Mesothelial cell of epicardium (in vitro differentiated cells): ENCODE measurements at places on chromosomes 5 and 9. TPM values are rescaled to one million over a fixed set of nuclear protein-coding genes. Genes with fewer than 3 reads are reported as not detected.

- H3K27me3 ChIP-seq: no peaks in the 10 kb centered on the region
- H3K36me3 ChIP-seq: peaks cover 4% of the 10 kb centered on the region
- peaks cover 30% of the 10 kb centered on the region for H3K4me1 ChIP-seq
- DNase-seq: no peak
- peak overlapping the region; percentile 97 for H3K27ac ChIP-seq
- peak overlapping the region; percentile 90 for H3K4me3 ChIP-seq
These were observed 784 bp upstream of the MSANTD3 start for GRCh38 chr9:100426189-100426529.

- H3K4me3 ChIP-seq: no peak overlapping the region
- H3K27me3 ChIP-seq: no peaks in the 10 kb centered on the region
- no peaks in the 10 kb centered on the region for H3K4me1 ChIP-seq
- no peak overlapping the region for H3K27ac ChIP-seq
- peaks cover 4% of the 10 kb centered on the region for H3K36me3 ChIP-seq
- no peak for DNase-seq
These were observed 55.2 kb upstream of the TUSC1 start for GRCh38 chr9:25733336-25733982.

DNA sequence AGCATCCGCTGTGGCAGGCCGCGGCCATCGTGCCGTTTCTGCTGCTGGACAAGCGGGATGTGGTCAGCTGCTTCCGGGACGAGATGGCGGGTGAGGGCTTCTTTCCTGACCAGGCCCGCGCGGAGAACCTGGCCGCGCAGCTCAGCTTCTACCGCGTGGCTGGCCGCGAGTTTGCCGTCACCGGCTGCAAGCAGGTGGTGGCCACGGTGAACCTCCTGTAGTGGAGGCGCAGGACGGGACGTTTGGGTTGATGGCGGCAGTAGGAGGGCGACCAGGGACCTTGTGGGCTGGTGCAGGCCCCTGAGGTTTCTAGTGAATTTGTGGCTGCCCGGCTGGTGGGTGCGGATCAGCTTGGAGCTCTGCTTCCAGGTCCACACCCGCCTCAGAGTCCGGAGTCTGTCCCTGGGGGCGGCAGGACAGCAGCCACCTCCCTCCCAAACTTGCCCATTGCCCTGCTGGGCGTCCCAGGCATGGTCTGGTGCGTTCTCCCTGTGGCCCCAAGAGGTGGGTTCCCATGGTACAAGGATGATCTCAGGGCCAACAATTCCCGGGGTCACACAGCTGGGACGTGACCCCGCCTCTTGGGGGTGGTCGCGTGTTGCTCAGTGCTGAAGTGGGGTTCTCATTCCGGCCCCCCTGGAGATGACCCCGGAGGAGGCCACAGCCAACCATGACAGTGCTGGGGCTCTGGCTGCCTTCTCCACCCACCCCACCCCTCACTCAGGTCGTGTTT, 2.4 kb downstream of the TOR4A start:
- H3K4me3 ChIP-seq: peak overlapping the region; percentile 10
- H3K4me1 ChIP-seq: peaks cover 23% of the 10 kb centered on the region
- peaks cover 19% of the 10 kb centered on the region for H3K27me3 ChIP-seq
- no peaks in the 10 kb centered on the region for H3K36me3 ChIP-seq
- DNase-seq: peak; percentile 34

DNA sequence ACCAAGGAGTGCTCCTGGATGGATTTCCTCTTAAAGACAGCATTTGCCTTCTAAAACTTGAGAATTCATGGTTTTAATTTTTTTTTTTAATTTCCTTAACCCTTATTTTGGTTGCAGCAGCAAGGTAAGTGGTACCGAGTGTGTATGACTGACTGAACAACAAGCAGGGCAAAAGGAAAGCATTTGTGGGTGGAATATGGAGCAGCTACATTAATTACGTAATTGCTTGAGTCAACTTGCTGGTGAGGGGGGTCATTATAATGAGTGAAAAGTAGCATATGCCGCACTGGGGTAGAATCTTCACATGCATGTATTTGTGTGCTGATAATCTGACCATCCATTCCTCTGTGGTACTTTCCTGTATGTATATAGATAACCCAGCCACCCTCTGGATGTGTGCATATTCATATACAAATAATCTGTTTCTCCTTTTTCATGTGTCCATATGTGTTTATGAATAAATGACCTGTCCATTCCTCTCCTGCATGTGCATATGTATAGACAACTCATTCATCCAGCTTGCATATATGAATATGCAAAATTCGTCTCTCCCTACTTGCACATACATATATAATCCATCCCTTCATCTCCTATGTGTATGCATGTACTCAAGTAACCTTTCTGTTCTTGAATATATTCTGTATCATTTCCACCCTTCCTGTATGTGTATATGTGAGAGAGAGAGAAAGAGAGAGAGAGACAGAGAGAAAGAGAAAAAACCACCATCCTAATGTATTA, 147.5 kb upstream of the RUSC2 start:
- DNase-seq: no peak
- no peaks in the 10 kb centered on the region for H3K27me3 ChIP-seq
- no peak overlapping the region for H3K27ac ChIP-seq
- H3K36me3 ChIP-seq: no peaks in the 10 kb centered on the region
- H3K4me3 ChIP-seq: no peak overlapping the region
- H3K4me1 ChIP-seq: peaks cover 22% of the 10 kb centered on the region

DNA sequence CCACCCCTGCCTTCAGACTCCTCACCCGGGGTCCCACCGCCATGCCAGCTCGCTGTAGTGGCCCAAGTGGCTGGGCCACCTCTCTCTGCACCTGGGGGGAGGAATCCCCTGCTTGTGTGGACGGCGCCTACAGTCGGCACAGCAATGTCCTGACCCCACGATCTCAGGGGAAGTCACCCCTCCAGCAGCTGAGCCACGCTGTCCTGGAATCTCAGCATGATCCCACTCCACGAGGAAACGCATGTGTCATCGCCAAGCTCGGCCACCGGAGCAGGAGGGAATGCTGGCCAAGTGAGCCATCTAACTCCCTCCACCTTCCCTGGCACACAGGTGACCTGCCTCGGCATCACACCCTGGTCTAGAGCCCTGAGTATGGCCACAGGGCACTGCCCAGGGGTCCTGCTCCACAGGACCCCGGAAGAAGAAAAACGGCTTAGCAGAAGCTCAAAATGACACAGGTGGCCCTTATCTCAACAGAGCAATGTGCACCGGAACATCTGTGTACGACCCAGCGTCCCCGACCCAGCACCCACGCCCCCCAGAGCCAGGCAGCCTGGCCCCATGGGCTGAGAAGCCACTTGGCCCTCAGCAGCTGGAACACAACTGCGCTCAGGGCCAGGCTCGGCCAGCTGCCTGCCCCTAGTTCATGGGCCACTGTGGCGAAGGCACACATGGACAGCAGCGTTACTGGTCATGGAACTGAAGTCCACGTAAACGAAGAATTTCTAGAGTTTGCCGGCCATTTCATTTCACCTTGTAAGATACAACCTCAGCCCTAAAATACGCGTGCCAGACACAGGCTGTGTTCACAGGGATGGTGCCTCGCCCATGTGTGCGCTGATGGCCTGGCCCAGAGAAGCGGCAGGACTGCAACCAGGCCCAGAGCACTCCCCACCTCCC, 23.4 kb upstream of the CAMSAP1 start:
- H3K36me3 ChIP-seq: peaks cover 25% of the 10 kb centered on the region
- H3K4me1 ChIP-seq: no peaks in the 10 kb centered on the region
- no peaks in the 10 kb centered on the region for H3K27me3 ChIP-seq
- H3K27ac ChIP-seq: no peak overlapping the region
- H3K4me3 ChIP-seq: no peak overlapping the region

DNA sequence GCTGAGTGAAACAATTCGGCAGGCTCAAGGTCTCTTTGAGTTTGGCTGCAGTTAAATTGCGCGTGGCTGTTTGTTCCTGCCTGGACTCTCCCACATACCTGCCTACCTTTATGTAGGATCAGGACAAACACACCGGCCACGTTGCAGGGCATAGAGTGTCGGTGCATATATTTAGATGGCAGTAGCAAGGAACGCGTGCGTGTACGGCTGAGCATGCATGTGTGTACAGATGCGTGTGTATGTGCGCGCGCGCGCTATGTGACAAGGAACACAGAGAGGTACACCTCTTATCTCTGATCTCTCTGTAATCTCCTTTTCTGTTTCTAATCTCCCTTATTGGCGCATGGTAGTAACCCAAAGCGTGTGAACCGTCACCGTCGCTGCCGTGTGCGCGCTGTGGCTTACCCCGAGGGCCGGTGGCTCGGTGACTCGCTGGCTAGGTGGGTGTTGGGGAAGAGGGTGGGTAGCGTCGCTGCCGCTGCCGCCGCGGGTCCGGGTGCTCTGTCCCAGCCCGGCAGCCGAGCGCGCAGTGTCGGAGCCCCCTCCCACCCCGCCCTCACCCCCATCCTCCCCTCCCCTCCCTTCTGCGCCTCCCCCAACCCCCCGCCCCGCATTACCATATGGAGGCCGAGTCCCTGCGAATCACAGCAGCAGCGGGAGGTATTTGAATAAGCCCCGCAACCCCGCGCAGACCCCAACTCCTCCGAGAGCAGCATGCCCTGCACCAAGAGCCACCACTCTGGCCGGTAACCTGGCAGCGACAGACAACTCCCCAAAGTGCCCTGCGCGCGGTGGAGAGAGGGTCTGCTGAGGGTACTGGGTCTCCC, 204.8 kb downstream of the MEF2C start:
- peaks cover 98% of the 10 kb centered on the region for H3K27me3 ChIP-seq
- no peak for DNase-seq
- no peaks in the 10 kb centered on the region for H3K36me3 ChIP-seq
- no peak overlapping the region for H3K4me3 ChIP-seq
- peaks cover 18% of the 10 kb centered on the region for H3K4me1 ChIP-seq

- no peak overlapping the region for H3K27ac ChIP-seq
- DNase-seq: no peak
- H3K27me3 ChIP-seq: peaks cover 88% of the 10 kb centered on the region
- no peaks in the 10 kb centered on the region for H3K36me3 ChIP-seq
- H3K4me1 ChIP-seq: peaks cover 3% of the 10 kb centered on the region
These were observed 2.8 kb downstream of the SLC6A3 start for GRCh38 chr5:1442222-1443145.

- H3K27ac ChIP-seq: no peak overlapping the region
- peaks cover 7% of the 10 kb centered on the region for H3K4me1 ChIP-seq
- peaks cover 58% of the 10 kb centered on the region for H3K27me3 ChIP-seq
These were observed 507 bp downstream of the CTNND2 start for GRCh38 chr5:11903614-11904264.

- no peaks in the 10 kb centered on the region for H3K27me3 ChIP-seq
- no peak overlapping the region for H3K4me3 ChIP-seq
- H3K36me3 ChIP-seq: peaks cover 5% of the 10 kb centered on the region
- H3K4me1 ChIP-seq: peaks cover 10% of the 10 kb centered on the region
- no peak for DNase-seq
- H3K27ac ChIP-seq: no peak overlapping the region
These were observed 302.1 kb downstream of the FBXL17 start for GRCh38 chr5:108079753-108080152.

- peaks cover 24% of the 10 kb centered on the region for H3K4me1 ChIP-seq
- peaks cover 19% of the 10 kb centered on the region for H3K36me3 ChIP-seq
- H3K27me3 ChIP-seq: no peaks in the 10 kb centered on the region
- DNase-seq: no peak
- H3K4me3 ChIP-seq: no peak overlapping the region
These were observed 299.0 kb downstream of the FBXL7 start for GRCh38 chr5:15799014-15799413.

The MTREX gene
- 75.2 to 78.7 TPM (median 78.6 TPM) in 3 replicates for total RNA-seq
